ENCODE measurements at places on chromosomes 5 and 9.

DNA sequence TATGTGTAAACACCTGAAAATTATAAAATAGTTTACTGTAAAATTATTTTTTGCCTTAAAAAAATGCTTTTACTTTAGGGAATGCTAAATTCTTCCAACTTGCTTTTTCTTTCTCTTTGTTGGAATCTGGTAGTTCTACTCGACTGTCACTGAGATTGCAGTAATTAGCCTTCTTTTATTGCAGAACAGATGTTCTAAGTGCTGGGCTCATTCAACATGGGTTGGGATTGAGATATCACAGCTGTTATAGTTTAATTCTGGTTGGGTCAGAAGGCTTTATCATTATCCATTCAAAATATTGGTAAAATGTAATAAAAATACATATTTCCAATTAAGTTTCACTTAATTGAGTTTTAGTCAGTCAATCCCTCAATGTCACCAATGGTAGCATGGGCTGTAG, 686.7 kb downstream of the CDH18 start:
- no peak for DNase-seq

DNA sequence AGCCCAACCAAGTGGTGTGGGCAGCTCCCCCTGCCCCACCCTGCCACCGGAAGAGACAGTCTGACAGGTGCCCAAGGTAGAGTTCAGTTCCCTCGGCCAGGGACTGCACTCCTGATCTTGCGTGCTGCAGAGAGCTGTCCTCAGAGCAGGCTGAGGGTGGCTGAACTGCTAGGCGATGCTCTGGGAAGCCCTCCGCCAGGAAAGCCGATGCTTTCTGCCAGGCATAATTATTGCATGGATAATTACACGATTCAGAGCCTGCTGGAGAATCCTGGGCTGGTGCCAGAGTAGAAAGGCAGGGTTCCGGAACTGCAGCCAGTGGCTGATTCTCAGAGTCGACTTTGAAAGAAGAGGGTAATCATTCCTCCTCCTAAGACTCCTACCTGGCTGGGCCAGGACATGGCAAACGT, 19.3 kb downstream of the KCNIP1 start:
- no peak for DNase-seq

DNA sequence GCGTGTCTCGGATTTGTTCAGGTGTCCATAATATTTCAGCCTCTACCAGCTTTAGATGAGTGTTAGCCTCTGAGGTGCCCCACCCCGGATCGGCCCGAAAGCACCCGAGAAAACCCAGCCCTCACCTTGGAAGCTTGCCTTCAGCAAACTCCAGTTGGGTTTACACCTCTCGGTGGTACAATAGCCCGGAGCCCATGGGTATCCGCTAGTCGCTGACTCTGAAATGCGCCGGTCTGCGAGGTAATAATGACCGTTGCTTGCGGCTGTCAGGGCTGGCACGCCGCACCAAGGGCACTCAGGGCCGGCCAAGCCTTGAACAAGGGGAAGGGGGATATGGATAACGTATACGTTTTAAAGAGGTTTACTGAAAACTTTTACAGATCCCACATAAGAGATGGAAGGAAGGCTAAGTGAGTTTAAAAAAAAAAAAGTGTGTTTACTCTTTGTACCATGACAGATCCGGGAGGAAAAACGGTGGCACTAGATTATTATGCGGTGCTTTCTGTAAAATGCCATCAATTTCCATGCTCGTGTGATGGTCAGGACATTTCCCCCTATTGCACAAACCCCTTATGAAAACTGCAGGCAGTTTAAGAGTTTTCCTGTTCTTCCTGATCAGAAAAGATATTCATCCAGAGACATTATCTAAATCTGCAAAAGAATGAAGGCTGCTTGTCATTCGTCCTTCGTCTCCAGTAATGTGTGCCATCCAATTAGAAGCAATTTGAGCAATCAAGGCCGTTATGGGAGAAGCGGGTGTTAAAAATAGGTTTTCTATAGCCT, 124.2 kb downstream of the TMEM161B start:
- DNase-seq, result no peak

GRCh38 chr9:112890106-112891081, at the start of gene SLC46A2:
TSS of gene SLC46A2 (minus strand) at chr9:112890876. CDS start at chr9:112890681, 195 bp downstream.
- no peak for DNase-seq

- peak; percentile 31 for DNase-seq
These were observed 354.8 kb downstream of the TMEM232 start for GRCh38 chr5:110371725-110372041.

DNA sequence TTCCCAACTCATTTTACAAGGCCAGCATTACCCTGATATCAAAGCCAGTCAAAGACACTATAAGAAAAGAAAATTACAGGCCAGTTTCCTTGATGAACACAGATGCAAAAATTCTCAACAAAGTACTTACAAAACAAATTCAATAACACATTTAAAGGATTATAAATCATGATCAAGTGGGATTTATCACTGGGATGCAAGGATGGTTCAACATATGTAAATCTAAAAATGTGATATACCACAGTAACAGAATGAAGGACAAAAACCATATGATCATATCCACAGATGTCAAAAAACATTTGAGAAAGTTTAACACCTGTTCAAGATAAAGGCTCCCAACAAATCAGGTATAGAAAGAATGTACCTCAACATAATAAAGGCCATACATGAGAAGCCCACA, 130.6 kb downstream of the NDUFS4 start:
- DNase-seq, result no peak

GRCh38 chr9:25684321-25684720, 6.1 kb upstream of the TUSC1 start:
- DNase-seq, result no peak

DNA sequence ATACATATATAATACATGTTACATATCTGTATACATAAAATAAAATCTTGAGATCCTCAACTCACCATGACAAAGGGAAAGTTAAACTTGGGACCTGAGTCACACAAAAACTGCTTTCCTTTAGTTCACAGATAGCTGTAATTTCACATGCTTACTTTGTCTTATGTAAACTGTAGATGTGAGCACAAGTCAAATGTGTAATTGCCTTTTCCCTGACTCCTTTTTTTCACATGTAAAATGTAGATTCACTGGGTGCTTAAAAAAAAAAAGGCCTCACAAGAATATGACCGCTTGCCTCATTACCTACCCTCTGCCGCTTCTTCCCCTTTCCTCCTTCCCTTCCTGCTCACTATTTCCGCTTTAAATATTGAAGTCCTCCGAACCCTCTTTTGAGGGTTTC, 21.9 kb upstream of the FAM169A start:
- no peak for DNase-seq

GRCh38 chr5:134561871-134562296, 36.4 kb downstream of the JADE2 start:
- DNase-seq, result no peak

- DNase-seq, result peak; percentile 52
These were observed 31.1 kb downstream of the TRIO start for GRCh38 chr5:14174230-14174636.

DNA sequence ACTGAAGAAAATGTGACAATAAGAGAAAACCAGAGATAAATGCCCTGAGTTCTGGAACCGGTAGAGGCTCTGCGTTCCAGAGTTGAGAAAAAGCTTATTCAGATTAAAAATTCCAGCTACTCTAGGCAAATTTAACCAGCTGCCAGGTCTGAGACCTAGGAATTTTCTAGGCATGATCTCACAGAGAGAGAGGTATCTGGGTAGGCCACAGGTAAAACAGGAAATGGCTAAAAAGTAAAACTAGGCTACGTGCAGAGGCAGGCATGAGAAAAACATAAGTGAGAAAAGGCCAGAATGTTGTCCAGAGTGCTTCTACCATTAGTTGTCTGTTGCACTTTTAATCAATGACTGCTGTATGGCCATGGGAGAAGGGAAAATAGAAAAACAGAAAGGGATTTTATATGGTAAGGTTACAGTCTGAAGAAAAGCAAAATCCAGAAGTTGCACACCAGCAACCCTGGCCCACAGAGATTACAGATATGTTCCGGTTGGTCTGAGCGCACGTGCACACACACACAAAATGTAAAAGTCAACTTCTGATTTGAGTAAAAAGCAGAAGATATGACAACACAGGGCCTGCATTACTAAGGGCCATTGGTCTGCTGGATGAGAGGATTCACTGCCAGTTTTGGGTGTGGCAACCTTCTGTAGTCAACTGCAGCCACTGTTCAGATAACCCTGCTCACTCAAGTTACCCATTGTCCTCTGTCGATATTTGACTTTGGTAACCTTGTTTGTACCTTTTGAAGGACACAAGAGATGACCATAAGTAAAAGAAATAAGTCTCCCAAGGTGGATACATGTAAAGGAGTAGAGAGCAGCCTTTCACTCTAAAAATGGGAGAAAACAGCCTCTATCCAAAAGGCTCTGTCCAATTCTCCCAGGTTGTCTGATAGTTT, 266.0 kb downstream of the DTWD2 start:
- DNase-seq, result no peak

DNA sequence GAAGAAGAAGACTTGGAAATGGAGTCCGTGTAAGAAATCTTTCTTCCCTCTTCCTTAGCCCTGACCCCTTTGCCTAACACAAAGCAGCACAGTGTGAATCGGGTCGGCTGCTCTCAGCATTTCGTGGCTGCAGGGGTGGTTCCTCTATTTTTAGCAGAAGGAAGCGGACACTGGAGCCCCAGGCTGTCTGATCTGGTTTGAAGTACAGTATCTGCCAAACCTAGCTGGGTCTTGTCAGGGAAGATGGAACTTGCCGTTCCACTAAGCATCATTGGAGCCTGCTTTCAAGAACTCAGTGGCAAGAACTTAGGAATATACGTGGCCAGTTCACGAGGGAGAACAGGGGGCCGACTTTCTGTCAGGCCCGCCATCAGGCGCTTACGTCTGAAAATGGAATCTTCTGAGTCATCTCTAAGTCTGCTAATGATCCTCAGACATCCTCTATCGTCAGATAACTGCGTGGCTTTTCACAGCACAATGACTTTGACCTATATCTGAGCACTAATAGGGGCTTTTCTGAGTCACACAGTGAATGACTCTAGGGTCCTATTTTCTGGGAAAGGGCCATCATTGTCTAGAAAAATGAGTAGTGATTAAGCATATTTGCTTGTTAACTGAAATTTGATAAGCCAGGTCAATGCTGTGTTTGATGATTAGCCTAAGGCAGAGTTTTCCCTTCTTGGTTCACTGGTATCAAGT, 43.3 kb upstream of the NCS1 start:
- peak; percentile 42 for DNase-seq

DNA sequence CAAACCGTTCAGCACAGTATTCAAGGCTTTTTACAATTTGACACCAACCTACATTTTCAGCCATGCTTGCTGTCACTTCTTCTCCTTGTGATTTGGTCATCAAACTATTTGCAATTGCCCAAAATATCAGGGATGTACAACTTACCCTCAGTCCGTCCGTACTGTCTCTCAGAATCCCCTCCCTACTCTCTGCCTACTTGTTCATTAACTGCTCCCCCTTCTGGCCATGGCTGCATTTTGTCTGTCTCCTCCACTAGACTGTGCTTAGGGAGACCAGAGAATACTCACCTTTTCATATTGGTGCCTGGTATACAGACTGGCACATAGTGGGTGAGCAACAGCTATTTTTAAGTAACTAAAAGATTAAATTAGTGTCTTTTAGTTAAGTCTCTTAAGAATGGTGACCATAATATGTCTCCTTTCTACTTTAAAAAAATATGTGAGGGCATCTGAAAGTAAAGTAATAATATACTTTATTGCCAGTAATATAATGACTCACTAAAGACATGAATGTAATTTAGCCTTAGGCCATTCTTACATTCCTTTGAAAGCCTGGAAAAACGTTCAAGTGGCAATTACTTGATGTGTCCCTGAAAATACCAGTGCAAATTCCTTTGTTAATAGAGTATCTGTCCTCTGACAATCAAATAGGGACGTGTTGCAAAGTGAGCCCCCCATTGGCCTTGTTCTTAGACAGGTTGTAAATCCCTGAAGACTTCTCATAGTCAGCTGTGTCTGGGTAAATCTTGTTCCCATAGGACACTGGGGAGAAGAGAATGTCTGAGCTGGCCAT, 27.8 kb downstream of the PRLR start:
- no peak for DNase-seq

- no peak for DNase-seq
These were observed 12.2 kb downstream of the DAB2IP start for GRCh38 chr9:121663591-121663990.

- no peak for DNase-seq
These were observed 14.2 kb downstream of the IL4 start for GRCh38 chr5:132687995-132688394.

- no peak for DNase-seq
These were observed 19.1 kb downstream of the DUSP1 start for GRCh38 chr5:172751761-172752510.

- DNase-seq, result no peak
These were observed 211.4 kb upstream of the FTMT start for GRCh38 chr5:121640298-121640697.

GRCh38 chr9:89654025-89654662, 49.3 kb downstream of the GADD45G start:
- DNase-seq, result no peak

GRCh38 chr9:2016408-2017330, 1.5 kb downstream of the SMARCA2 start:
- peak; percentile 47 for DNase-seq

- DNase-seq, result no peak
These were observed 20.6 kb downstream of the ELL2 start for GRCh38 chr5:95940758-95941682.

DNA sequence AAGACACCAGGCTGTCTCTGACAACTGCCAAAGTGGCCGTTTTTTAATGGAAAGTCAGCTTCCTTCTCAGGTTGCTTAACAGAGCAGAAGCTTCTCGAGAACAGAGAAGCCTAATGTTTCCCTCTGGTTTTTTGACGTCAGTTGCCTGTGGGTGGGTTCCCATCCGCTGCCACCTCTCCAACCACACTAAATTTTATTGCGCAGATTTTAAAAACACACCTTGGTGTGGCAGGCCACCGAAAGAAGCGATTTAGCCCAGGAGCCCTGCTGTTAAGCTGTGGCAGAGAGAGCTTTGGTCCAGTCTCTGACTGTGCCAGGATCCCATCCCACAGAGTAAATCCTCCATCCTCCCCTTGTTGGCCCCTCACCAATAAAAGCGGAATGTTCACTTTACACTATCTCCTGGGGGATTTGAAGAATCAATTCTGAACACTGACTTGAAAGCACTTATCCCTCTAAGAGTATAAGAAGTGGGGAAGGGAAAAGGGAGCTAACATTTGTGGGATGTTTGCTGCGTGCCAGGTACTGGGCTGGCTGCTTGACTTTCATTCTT, 181.6 kb downstream of the AOPEP start:
- DNase-seq, result no peak

DNA sequence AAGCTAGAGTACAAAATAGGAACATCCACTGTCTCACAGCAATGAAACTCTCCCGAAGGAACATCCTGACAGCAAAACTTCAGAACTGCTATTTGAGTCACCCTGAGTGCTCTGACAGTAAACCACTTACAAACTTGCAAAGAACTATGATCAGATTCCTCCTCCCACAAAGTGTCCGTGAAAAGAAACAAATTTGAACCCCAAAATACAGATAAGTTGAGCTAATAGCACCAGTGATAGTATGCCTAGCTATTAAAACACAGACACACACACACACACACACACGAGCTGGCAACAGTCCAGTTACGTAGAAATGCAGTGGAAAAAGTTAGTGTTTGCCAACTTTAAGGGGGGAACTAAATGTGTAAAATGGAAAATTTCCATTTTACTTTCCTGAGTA, 3.1 kb upstream of the GLIS3 start:
- no peak for DNase-seq

- no peak for DNase-seq
These were observed 97.1 kb upstream of the LRRTM2 start for GRCh38 chr5:138972230-138972629.

Data from GDM1 (cell line).